ENCODE measurements at places on chromosomes 3 and 15.

DNA sequence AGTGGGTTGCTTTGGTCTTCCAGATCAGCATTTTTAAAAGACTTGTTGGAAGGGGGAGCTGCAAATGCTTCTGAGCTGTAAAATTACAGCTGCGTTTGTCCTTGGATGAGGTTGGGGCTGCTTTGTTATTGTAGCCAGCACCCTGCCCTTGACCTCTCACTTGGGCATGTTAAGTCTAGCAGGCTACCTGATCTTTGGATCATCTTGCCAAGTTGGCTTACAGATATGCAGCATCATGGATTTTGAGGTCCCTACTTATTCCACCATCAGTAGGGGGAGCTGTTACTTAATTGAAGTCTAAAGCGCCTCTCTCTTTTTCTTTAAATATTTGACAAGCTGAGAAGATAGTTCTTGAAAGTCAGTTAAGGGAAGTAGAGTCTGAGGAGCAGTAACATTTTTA, 793.0 kb downstream of the MCTP2 start:
- no peak for DNase-seq

- no peak for DNase-seq
These were observed 102.2 kb downstream of the TUSC7 start for GRCh38 chr3:116811754-116812153.

DNA sequence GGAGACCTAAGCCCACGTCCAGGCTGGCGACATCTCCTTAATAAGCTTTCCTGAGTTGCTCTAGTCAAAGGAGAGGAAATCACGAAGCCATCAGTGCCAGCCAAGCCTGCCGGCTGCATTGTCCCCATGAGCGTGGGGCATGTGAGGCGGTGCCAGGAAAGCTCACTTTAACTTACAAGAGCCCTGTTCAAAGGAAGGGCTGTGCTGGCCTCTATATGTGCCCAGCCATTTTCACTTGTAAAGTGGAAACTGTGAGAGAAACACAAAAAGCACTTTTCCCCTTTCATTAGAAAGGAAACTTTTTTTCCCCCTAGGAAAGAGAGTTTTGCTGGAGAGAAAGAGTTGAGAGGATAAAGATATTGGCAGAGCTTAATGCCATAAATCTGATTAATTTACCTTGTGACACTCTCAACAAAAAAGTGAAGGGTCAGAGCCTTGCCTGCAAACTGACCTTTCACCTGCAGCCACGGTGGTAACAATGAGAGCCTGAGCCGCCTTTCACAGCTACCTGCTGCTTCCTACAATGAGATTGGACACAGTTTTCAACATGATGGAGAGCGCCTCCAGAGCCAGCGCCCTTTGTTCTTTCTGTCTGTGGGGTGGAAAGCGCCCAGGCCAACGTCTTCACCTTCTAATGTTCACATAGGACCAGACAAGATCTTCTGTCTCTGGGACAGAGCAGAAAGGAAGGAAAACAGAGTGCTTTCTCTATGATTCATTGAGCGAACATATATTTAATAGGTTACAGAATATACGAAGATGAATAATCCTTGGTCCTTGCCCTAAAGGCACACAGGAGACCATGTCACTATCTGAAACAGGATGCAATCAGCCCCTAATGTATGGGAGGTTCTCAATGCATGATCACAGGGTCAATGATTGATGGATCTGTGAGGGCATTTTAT, 233.1 kb upstream of the HES1 start:
- DNase-seq = no peak

- no peak for DNase-seq
These were observed 35.1 kb upstream of the SPTBN5 start for GRCh38 chr15:41928637-41929620.

DNA sequence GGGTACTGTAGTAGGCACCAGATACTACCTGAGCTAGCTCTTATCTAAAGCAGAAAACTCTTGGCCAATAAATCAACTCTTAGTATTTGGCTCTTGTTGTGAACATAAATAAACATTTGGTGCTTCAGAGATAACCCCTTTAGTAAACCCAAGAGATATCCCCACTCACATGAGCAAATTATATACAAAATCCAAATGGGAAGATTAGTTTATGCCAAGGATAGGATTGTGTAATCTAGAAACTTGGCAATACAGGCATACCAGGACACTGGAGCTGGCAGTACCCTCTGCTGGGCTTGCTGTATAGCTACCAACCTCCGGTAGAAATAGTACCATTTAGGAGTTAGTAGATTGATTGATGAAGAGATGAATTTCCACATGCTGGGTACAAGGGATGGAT, 127.0 kb downstream of the LIPC start:
- no peak for DNase-seq

DNA sequence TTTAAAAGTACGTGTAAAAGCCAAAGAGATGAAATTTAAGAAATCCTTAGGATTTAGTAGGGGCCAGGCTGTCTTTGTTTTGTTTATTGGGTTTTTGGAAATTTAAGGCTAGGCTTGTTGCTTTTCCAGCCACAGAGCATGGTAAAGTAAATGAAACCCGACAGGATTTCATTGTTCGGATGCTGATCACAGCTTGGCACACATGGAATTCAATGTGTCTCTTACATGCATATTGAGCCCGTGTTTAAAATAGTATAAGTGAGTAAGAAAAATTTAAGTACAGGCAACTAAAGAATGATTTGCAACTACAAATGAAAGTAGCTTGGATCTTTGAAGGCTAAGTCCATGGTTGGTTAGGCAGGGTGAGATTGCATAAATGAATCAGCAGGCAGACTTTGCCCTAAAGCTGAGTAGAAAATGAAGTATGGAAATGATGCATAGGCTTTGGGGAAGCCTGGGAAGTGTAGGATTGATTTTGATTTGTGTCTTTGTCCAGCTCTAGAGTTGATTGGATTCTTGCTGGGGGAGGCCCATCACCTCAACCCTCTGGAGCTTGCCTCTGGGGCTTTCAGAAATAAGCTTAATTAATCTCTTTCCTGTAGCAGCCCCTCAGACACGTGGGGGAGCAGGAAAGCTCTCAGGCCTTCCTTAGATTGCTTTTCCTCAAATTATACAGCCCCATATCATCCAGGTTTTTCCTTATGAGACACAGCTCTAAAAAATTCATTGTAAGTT, 68.2 kb upstream of the ADAMTSL3 start:
- DNase-seq = no peak

DNA sequence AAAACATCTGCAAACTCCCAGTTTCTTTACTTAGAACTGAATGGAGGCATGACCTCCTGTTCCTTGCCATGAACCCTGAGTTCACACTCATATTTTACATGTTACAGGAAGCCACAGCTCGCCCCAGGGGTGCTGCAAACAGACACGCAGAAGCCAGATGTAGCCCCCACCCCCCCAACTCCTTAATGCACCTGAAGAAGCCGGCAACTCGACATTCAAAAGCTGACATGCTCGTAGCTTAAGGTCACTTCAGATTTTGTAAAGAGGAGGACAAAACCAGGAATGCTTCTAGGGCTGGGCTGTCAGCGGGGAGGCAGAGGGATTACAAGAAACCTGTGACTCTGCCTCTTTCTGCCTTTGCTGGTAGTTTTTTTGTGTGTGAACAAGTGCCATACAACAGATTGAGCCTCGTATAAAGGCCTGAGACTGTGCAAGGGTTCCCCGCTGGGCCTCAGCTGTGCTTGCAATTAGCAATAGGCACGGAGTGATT, 42.0 kb upstream of the FEZF2 start:
- no peak for DNase-seq

GRCh38 chr3:127722091-127722784, 49.5 kb downstream of the ABTB1 start:
- no peak for DNase-seq

GRCh38 chr3:50549226-50549625, 18.3 kb downstream of the C3orf18 start:
- DNase-seq = no peak

GRCh38 chr3:29892976-29893554, 612.2 kb downstream of the RBMS3 start:
- DNase-seq = no peak

DNA sequence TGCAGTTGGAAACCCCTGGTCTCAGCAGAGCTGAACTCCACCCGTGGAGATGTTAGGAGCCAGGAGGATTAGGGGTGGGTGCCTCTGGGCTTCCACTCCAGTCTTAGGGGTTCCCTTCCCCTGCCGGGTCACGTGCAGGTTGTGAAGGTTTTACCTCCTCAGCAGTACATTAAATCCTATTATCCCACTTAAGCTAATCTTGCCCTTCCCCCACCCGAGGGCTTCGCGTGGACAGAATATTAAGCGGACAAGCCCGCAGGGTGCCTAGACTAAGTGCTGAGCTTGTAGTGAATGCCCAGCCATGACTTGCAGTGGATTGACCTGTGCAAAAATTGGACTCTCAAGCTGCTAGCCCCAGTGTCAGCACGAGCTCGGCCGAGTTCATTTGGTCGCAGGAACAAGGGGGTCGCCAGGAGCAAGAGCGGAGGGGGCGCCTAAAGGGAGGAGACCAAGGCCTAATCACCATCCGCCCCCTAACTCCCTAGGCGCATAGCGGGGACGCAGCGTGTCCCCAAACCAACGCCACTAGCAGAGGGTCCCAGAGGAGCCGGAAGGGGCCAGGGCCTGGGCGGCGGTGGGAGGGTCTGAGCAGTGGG, 498 bp upstream of the SEMA4B start:
- DNase-seq = no peak

DNA sequence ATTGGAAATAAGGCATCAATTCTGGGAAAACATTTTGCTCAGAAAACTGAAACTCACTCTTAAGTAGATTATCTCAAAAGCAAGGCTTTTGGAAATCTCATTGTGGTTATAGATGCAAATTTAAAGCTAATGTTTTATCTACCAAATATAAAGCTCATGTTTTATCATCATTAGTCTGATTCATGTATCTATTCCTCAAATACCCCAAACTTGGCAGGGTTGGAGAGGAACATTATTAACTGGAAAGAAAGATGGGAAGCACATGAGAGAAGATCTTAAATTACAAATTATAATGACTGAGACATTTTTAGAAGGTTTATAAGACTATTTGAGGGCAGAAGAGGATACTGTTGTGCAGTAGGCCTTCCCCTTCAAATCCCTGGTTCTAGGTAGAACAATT, 137.3 kb upstream of the TGFBR2 start:
- DNase-seq = no peak

DNA sequence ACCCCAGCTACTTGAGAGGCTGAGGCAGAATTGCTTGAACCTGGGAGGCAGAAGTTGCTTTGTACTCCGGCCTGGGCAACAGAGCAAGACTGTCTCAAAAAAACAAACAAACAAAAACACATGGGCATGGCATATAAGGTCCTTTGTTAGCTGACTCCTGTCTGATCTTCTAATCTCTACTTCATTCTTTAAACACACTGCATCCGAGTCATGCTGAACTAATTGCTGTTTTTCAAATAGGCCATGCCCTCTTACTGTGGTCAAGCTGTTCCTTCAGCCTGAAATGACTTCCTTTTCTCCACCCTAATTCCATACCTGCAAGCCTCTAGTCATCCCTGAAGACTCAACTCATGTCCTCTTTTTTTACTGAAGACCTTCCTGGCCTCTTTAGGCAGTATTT, 22.3 kb upstream of the SLMAP start:
- DNase-seq = no peak

DNA sequence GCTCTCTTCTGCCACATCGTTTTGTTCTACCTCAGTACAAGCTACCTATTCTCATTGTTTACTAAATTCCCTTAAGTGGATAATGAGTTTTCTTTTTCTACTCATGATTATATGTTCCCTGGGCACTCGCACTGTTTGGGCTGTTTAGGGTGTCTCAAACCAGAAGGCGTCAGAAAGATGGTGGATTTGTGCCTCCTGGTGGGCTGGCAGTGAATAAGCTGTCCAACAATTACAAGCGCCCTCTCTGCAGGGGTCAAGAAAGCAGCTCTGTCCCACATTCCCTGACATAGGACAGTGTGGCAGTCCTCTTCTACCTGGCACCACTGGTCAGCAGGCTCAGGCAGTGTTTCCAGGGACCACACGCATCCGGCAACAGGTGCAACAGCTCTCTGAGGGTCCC, 173.4 kb upstream of the PPP2R3A start:
- no peak for DNase-seq
